ENCODE measurements at places on chromosomes 7 and 10. TPM values are rescaled to one million over a fixed set of nuclear protein-coding genes. Genes with fewer than 3 reads are reported as not detected.

ENTPD7 gene
- 21.7 TPM for total RNA-seq

ATP6V0A4 gene
- total RNA-seq, result 0.64 TPM

NPY4R gene
- not detected for total RNA-seq

SMO gene
- 41.6 TPM for total RNA-seq

COL1A2 gene
- total RNA-seq, result 7,492 TPM

CHST15 gene
- 73.6 TPM for total RNA-seq

SCIN gene
- total RNA-seq, result 1.6 TPM

RPEL1 gene
- total RNA-seq, result not detected
